ENCODE measurements at places on chromosomes 4 and X. TPM values are rescaled to one million over a fixed set of nuclear protein-coding genes. Genes with fewer than 3 reads are reported as not detected.

GRCh38 chr4:183011213-183011907 lies 87.7 kb upstream of the WWC2 start:
- no peak for DNase-seq
- no peak overlapping the region for H3K27ac ChIP-seq
- H3K36me3 ChIP-seq, result no peaks in the 10 kb centered on the region
- no peak overlapping the region for H3K4me3 ChIP-seq
- H3K27me3 ChIP-seq, result no peaks in the 10 kb centered on the region
- no peaks in the 10 kb centered on the region for H3K4me1 ChIP-seq

GRCh38 chr4:80138551-80139538 lies 58.5 kb upstream of the PRDM8 start:
- no peak overlapping the region for H3K27ac ChIP-seq
- H3K27me3 ChIP-seq, result no peaks in the 10 kb centered on the region
- H3K4me1 ChIP-seq, result no peaks in the 10 kb centered on the region
- DNase-seq, result no peak
- no peak overlapping the region for H3K4me3 ChIP-seq
- no peaks in the 10 kb centered on the region for H3K36me3 ChIP-seq

DNA sequence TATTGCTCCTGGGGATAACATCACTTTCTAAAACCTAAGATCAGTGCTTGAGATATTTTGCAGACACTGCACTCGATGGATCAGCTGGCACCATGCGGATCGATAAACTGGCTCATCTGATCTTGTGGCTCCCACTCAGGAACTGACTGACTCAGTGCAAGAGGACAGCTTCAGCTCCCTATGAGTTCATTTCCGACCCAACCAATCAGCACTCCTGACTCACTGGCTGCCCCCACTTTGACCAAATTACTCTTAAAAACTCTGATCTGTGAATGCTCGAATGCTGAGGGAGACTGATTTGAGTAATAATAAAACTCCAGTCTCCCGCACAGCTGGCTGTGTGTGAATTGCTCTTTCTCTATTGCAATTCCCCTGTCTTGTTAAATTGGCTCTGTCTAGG lies 110.1 kb downstream of the ANAPC4 start:
- no peaks in the 10 kb centered on the region for H3K36me3 ChIP-seq
- H3K27me3 ChIP-seq, result no peaks in the 10 kb centered on the region
- no peaks in the 10 kb centered on the region for H3K4me1 ChIP-seq

GRCh38 chrX:46308110-46308509 lies 237.1 kb downstream of the ZNF674 start:
- no peak overlapping the region for H3K4me3 ChIP-seq
- H3K27me3 ChIP-seq, result no peaks in the 10 kb centered on the region
- H3K4me1 ChIP-seq, result peaks cover 12% of the 10 kb centered on the region
- DNase-seq, result no peak
- no peaks in the 10 kb centered on the region for H3K36me3 ChIP-seq

DNA sequence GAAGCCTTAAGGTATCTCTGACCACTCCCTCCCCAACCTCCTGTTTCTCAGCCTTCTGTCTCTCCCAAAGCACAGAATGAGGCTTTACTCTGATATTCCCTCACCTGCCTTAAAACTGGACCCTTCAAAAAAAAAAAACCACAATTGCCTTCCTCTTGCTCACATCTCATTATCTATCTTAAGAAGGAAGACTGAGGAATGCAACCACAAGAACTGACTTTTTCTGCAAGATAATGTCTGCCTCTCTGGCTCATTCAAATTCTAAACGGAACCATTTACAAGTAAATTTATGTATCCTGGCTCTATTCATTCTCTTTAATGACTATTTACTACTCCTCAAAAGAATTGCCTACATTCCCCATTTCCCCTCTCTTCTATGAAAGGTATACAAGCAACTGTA lies 545.5 kb upstream of the HTR2C start:
- no peak overlapping the region for H3K27ac ChIP-seq
- H3K4me3 ChIP-seq, result no peak overlapping the region
- no peaks in the 10 kb centered on the region for H3K27me3 ChIP-seq
- DNase-seq, result no peak
- H3K36me3 ChIP-seq, result no peaks in the 10 kb centered on the region

DNA sequence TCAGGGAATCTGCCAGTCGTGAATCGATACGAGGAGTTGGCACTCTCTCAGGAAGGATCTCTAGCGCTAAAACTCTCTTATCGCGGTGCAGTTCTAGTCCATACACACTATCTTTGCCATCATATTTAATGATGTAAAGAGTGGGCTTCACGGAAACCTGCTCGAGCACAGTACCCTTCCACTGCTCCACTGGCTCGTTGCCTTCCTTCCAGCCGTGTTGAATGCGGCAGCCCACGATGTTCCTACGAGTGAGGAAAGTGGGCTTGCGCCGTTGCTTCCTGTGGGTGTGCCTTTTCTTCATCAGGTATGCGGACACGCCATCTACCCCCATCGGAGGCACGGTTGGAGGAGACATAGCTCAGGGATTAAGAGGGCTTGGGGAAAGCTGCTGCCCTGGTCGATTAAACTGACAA lies 661 bp downstream of the SPIN4 start:
- no peaks in the 10 kb centered on the region for H3K36me3 ChIP-seq
- H3K27ac ChIP-seq, result peak overlapping the region; percentile 63
- H3K4me1 ChIP-seq, result no peaks in the 10 kb centered on the region
- DNase-seq, result no peak
- H3K4me3 ChIP-seq, result peak overlapping the region; percentile 86

- H3K4me3 ChIP-seq, result no peak overlapping the region
- peaks cover 2% of the 10 kb centered on the region for H3K36me3 ChIP-seq
- no peak for DNase-seq
- H3K27me3 ChIP-seq, result no peaks in the 10 kb centered on the region
- H3K4me1 ChIP-seq, result peaks cover 22% of the 10 kb centered on the region
Observed at GRCh38 chr4:145840162-145840768, 98.4 kb downstream of the ZNF827 start.

GRCh38 chrX:136754651-136755050 lies 26.1 kb downstream of the ARHGEF6 start:
- no peak overlapping the region for H3K27ac ChIP-seq
- H3K4me3 ChIP-seq, result no peak overlapping the region
- no peaks in the 10 kb centered on the region for H3K36me3 ChIP-seq
- H3K4me1 ChIP-seq, result no peaks in the 10 kb centered on the region
- H3K27me3 ChIP-seq, result no peaks in the 10 kb centered on the region
- DNase-seq, result no peak

- H3K4me1 ChIP-seq, result no peaks in the 10 kb centered on the region
- DNase-seq, result no peak
- no peak overlapping the region for H3K27ac ChIP-seq
Observed at GRCh38 chr4:302381-302780, 2.9 kb downstream of the ZNF732 start.

DNA sequence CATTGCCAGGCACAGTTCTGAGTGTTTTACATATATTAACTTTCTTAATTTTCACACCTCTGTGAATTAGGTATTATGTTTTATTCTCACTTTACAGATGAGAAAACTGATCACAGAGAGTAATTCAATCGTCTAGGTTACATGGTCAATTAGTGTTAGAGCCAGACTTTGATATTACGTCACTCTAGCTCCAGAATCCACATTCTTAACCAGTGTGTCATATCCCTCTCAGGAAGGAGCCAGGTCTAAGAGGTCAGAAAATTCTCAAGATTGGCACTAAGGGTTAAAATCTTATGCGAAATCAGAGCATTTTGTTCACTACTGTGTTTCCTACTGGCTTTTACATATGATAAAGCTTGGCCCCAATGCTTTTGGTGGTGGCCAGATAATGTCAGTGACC lies 7.4 kb downstream of the DMP1 start:
- H3K4me1 ChIP-seq, result peaks cover 35% of the 10 kb centered on the region
- H3K27ac ChIP-seq, result no peak overlapping the region
- H3K4me3 ChIP-seq, result no peak overlapping the region
- no peaks in the 10 kb centered on the region for H3K27me3 ChIP-seq

- H3K27me3 ChIP-seq, result no peaks in the 10 kb centered on the region
- DNase-seq, result no peak
- no peaks in the 10 kb centered on the region for H3K4me1 ChIP-seq
- no peaks in the 10 kb centered on the region for H3K36me3 ChIP-seq
Observed at GRCh38 chrX:148913971-148914370, 413.6 kb downstream of the AFF2 start.

- no peak overlapping the region for H3K27ac ChIP-seq
- H3K4me3 ChIP-seq, result no peak overlapping the region
- H3K27me3 ChIP-seq, result no peaks in the 10 kb centered on the region
- H3K36me3 ChIP-seq, result no peaks in the 10 kb centered on the region
Observed at GRCh38 chr4:123037804-123038203, 115.4 kb upstream of the NUDT6 start.

GRCh38 chrX:71938371-71938770 lies 27.7 kb downstream of the NHSL2 start:
- no peaks in the 10 kb centered on the region for H3K27me3 ChIP-seq
- H3K4me3 ChIP-seq, result no peak overlapping the region
- H3K36me3 ChIP-seq, result no peaks in the 10 kb centered on the region
- H3K4me1 ChIP-seq, result no peaks in the 10 kb centered on the region
- DNase-seq, result no peak

PCYT1B gene
- under 0.01 TPM for total RNA-seq

ZGRF1 gene
- total RNA-seq, result 9.9 TPM

SPRY1 gene
- 147 TPM for total RNA-seq

GUCY1A1 gene
- total RNA-seq, result 110 TPM

IL9R gene
- not detected for total RNA-seq

MXRA5 gene
- 2.3 TPM for total RNA-seq

ARHGAP36 gene
- total RNA-seq, result not detected

CSN1S1 gene
- total RNA-seq, result not detected

MAGEE1 gene
- total RNA-seq, result 3.7 TPM

STOX2 gene
- 20.2 TPM for total RNA-seq

KLB gene
- total RNA-seq, result not detected

GPR173 gene
- 2.3 TPM for total RNA-seq

HAUS7 gene
- total RNA-seq, result 111 TPM

SMARCA1 gene
- total RNA-seq, result 34.0 TPM

SPARCL1 gene
- total RNA-seq, result 1,225 TPM

UBL4A gene
- total RNA-seq, result 28.1 TPM

CLDN22 gene
- total RNA-seq, result not detected
